ENCODE measurements at places on chromosomes 1 and 21.
A peak's percentile ranks its signal among the peaks of the same experiment; 100 is the strongest.

GRCh38 chr1:181430015-181430885 is 53.1 kb upstream of the CACNA1E start:
- peak; percentile 14 for DNase-seq

GRCh38 chr1:70387507-70387906 is 23.6 kb upstream of the CTH start:
- no peak for DNase-seq

DNA sequence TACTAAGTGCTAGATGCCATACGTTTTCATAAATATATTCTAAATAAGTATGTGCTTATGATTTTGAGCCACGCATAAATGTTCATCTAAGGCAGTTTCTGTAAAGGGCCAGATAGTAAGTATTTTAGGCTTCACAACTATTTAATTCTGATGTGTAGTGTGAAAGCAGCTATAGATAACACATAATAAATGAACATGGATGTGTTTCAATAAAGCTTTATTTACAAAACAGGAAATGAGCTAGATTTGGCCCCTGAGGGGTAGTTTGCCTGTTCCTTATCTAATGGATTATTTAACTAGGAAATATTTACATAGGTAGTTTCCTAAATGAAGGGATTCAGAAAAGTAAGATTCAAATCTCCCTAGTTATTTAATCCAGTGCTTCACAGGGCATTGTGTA is 557.6 kb upstream of the PKN2 start:
- DNase-seq, result no peak

GRCh38 chr1:31586376-31587327 is 10.3 kb downstream of the TINAGL1 start:
- DNase-seq, result no peak

- peak; percentile 68 for DNase-seq
Observed at GRCh38 chr21:16194788-16195537, 465.2 kb downstream of the USP25 start.
